Keratinocyte (primary cell): ENCODE measurements at places on chromosomes 2 and 18.

DNA sequence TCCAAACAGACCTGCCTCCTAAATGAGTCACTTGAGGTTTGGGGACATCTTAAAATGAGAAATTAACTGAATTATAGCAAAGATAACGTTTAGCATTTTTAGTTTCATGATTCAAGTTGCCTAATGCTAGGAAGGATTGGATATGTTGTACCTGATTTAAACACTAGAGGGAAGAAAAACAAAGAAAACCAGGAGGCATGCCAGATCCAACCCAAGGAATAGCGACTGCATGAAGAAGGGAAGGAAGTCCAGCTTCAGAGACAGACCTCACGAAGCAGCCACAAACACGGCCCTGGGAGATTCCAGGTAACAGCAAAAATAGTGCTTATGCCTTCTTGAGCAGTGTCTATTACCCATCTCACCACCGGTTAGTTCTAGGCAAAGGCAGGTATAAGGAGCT, 499.9 kb upstream of the SPHKAP start:
- no peak for DNase-seq

DNA sequence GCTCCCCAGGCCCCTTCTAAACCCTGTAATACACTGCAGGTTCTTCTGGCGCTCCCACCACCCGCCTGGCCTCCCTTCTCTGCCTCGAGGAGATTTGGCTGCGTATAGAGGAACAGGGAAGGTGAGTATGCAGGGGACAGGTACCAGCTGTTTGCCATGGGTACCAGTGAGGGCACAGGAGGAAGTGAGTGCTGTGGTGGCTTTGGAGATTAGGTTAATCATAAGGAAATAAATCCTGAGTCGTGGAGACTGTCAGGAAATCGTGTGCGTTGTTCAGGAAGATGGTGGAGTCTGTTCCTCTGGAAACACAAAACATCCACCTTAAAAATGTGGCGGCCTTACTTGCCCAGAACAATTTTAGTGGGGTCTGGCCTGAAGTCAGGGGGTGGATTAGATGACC, 230.4 kb downstream of the FAM210A start:
- no peak for DNase-seq

GRCh38 chr2:217826520-217826919, 176.3 kb downstream of the TNS1 start:
- DNase-seq = no peak

- no peak for DNase-seq
Measured at GRCh38 chr18:44897816-44898215, 217.1 kb downstream of the SETBP1 start.

DNA sequence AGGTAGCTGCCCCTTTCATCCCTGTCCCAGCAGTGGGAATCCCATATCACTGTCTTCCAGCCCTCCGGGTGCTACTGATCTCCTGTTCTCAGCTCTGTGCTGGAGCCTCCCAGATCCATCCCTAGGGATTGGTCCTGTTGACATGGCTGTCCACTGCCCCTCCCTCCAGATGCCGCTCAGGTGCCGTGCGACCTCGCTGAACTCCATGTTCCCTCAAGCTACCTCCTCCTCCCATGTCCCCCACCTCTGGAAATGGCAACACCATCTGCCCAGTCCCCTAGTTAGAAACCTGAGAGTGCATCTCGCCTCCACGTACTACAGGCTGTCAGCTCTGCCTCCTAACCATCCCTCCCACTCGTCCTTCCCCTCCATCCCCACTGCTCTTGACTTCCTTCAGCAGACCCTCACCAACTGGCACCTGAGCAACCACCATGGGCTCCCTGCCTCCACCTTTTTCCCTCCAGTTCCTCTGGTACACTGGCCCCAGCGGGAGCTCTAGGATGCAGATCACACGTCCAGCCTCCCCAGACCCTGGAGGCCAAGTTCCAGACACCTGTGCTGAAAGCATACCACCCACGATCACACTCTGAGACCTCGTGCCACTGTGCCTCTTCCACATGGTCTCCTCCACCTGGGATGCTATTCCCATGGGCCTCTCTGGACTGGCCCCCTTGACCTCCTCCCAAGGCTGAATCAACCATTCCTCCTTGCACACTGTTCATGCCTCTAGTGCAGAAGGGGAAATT, 106.8 kb downstream of the KLHL29 start:
- DNase-seq = no peak

DNA sequence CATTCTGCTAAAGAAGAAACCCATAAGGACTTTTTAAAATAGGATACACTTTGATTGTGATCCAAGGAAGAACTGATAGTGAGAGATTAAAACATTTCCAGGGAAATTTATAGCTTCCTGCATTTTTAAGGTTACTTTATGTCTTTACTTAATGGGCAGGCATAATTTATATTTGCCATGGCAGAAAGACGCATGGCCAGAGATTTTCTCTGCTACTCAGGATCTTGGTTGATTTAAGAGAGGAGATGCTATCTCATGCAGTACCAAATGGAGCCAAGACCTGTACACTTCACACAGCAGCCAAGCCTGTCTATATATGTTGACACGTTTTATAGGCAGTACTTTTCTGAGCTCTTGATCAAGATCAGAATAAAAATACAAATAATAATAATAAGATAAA, 60.9 kb upstream of the NT5C1B start:
- DNase-seq = no peak

- no peak for DNase-seq
Measured at GRCh38 chr18:55603775-55604174, 15.8 kb upstream of the TCF4 start.

DNA sequence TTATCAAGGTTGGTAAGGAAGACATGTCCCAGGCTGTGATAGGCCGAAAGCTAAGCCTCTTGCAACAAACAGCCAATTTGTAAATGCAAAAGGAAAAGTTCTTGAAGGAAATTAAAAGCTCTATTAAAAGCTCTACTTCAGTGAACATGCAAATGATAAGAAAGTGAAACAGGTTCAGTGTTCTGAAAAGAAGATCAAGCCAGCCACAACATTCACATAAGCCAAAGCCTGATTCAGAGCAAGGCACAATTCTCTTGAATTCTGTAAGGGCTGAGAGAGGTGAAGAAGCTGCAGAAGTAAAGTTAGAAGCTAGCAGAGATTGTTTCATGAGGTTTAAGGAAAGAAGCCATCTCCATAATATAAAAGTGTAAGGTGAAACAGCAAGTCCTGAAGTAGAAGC, 1259.5 kb upstream of the PIK3C3 start:
- DNase-seq = no peak

- no peak for DNase-seq
Measured at GRCh38 chr2:147094077-147094476, 750.8 kb upstream of the ACVR2A start.

DNA sequence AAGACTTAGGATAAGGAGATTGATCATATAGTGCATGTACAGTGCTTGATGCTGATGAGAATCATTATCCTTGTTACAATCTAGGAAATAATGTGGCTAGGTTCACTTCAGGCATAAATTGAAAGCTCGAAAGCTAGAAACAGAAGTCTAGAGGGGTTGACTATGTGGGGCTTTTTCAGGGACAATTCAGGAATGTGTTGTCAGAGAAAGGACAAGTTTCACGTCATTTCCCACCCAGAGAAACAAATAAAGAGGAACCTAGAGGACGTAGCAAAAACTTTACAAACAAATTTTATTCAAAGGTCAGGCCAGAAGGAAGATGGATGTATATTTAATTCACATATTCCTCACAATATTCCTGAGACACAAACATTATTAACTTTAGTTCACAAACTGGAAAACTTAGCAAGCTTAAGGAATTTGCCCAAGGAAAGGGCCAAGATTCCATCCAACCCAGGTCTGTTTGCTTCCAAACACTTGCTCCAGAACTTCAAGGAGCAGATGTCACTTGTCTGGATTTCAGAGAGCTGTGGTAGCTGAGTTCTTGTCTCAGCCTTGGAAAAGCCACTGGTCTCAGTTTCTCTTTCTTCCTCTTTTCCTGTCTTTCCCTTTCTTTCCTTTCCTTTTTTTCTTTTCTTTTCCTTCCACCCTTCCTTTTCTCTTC, 7.4 kb downstream of the CYRIA start:
- DNase-seq = no peak

GRCh38 chr2:31254237-31255203, 20.6 kb downstream of the EHD3 start:
- no peak for DNase-seq

- no peak for DNase-seq
Measured at GRCh38 chr2:9738535-9739496, 104.5 kb upstream of the TAF1B start.

DNA sequence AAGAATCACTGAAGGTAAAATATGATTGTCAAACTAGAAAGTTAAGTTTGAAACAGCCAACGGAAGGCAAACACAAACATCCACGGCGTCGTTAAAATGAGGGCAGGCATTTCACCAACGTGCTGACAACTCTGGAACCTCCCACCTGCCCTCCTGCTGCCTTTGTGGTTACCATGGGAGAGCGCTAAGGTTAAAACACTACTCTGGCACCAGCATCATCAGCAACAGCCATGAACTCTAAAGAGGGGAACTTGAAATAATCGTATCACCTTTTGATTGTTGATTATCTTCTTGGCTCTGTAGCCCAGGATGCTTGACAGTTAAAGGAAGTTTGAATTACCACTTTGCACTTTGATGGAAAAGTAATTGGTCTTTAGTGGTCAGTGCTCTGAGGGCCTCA, 34.7 kb downstream of the CYB5A start:
- no peak for DNase-seq

DNA sequence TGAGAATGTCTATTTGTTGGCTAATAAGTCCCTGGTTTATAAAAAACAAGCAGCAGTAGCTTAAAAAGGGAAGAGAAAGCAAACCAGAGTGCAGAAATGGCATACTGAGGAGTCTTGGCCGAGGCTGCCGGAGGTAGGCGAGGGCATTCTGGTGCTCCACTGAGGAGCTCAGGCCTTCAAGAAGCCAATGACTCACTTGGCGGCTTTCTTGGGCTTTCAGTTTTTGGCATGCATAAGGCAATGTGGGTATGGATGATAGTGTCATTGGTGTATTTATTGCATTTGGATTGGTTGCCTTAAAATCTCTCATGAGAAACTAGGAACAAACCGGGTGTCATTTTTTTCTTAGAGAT, 119.6 kb upstream of the ARL5A start:
- no peak for DNase-seq

- no peak for DNase-seq
Measured at GRCh38 chr2:226694586-226695284, 104.9 kb downstream of the IRS1 start.

DNA sequence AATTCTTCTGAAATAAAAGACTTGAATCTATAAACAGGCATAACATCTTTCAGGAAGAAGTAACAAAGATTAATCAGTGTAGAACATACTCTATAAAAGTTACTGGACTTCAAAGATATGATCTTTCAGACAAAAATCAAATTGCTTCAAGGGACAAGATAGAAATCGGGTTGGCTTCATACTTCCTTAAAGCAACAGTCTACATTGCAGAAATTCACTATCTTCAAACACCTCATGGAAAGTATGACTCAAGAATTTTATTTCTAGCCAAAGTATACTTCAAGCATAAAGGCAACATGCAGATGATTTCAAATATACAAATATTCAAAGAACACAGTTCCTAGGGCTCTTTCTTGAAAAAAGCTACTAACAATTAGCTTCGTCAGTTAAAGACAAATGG, 240.7 kb downstream of the SRBD1 start:
- DNase-seq = no peak

GRCh38 chr2:2188941-2189340, 142.1 kb downstream of the MYT1L start:
- DNase-seq = no peak

DNA sequence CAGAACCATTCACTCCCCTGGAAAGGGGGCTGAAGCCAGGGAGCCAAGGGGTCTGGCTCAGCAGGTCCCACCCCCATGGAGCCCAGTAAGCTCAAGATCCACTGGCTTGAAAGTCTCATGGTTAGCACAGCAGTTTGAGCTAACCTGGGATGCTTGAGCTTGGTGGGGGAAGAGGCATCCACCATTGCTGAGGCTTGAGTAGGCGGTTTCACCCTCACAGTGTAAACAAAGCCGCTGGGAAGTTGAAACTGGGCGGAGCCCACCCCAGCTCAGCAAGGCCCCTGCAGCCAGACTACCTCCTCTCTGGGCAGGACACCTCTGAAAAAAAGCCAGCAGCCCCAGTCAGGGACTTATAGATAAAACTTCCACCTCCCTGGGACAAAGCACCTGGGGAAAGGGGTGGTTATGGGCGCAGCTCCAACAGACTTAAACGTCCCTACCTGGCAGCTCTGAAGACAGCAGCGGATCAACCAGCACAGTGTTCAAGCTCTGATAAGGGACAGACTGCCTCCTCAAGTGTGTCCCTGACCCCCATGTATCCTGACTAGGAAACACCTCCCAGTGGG, 14.7 kb upstream of the TTC32 start:
- DNase-seq = no peak

GRCh38 chr2:164831887-164832286, 9.7 kb downstream of the COBLL1 start:
- DNase-seq = no peak

- DNase-seq = no peak
Measured at GRCh38 chr2:120939595-120940318, 204.1 kb downstream of the GLI2 start.

- DNase-seq = no peak
Measured at GRCh38 chr2:129464036-129464435, 515.4 kb upstream of the RAB6C start.
